ENCODE measurements at places on chromosomes 5 and 9.

- no peak for DNase-seq
These were observed 345.0 kb downstream of the DMAC1 start for GRCh38 chr9:7454624-7455023.

- DNase-seq = no peak
These were observed 102.4 kb downstream of the CDK5RAP2 start for GRCh38 chr9:120477534-120478001.

- DNase-seq = no peak
These were observed 105.5 kb upstream of the CHD1 start for GRCh38 chr5:99034336-99034735.

DNA sequence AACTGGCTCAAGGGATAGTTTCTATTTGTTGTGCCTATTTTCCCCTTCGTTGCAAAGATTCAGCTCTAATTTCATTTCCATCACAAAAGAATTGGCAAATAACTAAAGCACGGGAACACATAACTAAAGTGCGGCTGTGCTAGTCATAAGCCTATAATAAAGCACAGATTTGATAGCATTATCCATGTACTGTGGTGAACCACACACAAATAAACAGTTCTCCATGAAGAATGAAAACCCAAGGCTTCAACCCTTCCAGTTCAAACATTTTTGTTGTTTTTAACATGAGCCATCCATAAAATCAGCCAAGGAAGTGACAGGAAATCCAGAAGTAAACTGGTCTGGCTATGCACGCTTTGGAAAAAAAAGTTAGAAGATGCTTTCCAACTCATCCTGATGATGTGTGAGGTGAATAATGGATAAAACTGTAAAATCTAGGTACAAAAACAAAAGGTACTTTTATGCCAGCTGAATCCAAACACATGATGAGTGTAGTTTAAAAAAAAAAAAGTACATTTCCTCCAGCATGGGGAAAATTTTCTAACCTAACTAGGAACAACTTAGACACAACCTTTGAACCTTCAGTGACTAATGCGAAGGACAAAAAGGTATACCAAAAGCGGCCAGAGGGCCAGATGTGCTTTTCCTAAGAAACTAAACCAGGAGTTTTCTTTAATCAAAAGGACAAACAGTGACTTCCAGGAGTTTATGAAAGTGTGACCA, 10.2 kb downstream of the ZNF608 start:
- DNase-seq = no peak

DNA sequence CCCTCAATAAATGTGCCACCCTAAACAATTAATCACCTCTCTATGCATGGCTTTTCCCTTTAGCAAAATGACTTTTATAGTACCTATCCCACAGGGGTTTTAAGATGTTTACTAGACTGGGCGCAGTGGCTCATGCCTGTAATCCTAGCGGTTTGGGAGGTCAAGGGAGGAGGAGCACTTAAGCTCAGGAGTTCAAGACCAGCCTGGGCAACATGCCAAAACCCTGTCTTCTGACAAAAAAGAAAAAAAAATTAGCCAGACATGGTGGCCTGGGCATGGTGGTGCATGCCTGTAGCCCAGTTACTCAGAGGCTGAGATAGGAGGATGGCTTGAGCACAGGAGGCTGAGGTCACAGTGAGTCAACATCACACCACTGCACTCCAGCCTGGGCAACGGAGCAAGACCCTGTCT, 13.5 kb downstream of the SH3TC2 start:
- DNase-seq = no peak

DNA sequence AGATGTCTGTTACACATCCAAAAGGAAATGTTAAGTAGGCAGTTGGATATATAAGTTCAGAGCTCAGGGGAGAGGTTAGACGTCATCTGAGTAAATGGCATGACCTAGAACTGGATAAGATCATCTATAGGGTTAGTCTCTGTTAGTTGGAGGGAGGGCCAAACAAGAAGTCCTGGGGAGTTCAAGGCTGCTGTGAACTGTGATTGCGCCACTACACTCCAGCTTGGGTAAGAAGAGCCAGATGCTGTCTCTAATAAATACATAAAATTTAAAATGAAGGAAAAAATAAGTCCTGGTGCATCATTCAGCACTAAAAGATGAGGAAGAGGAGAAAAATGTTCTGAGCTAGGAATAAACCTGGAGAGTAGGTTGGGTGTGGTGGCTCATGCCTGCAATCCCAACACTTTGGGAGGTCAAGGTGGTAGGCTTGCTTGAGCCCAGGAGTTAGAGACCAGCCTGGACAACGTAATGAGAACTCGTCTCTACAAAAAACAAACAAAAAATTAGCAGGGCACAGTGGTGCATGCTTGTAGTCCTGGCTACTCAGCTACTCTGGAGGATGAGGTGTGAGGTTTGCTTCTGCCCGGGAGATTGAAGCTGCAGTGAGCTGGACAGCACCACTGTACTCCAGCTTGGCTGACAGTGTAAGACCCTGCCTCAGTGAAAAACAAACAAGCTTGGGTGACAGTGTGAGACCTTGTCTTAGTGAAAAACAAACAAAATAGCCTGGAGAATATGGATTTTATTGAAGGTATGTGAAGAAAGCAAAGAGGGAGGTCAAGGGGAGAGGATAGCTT, 123.6 kb downstream of the ACTBL2 start:
- no peak for DNase-seq

DNA sequence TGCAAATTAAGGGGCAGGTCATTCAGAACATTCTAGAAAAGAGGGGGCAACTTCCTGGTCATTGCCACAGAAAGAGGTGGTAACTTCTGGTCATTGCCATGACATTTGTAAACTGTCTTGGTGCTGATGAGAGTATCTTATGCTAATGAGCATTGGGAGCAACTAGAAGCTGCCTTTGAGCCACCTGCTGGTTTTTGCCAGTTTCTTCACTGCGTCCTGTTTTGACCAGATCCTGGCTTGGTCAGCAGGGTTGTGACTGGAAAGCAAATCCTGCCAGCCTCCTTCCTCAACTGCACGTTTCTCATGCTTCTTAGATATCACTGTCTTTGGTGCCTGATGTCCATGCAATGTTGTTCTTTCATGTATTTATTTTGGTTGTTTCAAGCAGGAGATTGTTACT, 53.2 kb upstream of the SPATA31C2 start:
- no peak for DNase-seq

DNA sequence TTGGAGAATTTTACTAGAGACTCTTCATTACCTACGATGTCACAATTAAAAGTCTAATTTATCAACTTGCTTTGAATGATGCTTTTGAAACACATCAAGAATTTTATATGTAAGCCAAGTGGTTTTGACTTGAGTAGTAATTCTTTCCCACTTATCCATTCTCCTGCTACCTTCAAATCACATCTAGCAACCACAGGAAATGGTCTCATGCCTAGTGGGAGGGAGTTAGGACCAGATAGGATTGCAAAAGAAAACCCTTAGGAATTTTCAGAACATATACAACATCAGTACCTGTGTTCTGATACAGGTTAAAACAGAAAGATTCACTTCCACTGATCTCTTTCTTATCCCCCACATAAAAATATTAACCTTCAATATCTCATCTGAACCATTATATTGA, 260.4 kb downstream of the CWC27 start:
- DNase-seq = no peak

- no peak for DNase-seq
These were observed 328.2 kb downstream of the BNC2 start for GRCh38 chr9:16542290-16542689.

- no peak for DNase-seq
These were observed 694.5 kb upstream of the ZNF608 start for GRCh38 chr5:125440905-125441304.

DNA sequence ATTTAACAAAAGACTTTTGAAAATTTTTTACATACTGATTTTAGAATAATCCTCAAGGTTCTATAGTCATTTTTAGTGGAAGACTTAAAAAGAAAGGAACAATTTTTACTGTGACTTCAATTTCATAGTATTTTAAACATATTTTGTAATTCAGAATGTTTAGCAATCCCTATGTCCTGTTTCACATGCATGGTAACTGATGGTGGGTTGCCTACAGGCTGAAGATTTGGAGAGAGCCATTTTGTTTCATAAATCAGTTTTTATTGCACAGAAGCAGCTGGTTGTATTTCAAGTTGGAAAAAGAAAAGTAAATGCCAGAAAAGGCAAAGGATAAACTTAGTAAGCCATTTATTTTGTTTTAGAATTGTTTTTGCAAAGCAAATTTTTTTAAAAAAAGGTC, 24.0 kb downstream of the STARD4 start:
- no peak for DNase-seq

DNA sequence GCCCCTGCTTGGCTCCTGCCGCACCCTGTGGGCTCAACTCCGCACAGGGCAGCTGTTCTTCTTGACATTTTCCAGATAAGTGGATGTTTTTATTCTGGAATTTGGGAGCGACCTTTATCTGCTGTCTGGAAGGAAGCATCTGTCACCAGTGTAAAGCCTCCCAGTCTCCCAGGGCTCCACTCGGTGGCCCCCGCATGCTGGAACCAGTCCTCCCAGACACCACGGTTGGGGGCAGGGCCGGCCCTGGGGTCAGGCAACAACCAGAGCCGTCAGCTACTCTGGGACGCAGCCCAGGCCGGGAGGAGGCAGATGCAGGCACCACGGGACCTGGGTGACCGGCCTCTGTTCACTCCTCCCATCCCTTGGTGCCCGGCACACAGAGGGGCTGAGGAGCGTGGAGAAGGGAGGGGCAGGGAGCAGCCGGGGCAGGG, 92.8 kb upstream of the ADAMTS2 start:
- no peak for DNase-seq

DNA sequence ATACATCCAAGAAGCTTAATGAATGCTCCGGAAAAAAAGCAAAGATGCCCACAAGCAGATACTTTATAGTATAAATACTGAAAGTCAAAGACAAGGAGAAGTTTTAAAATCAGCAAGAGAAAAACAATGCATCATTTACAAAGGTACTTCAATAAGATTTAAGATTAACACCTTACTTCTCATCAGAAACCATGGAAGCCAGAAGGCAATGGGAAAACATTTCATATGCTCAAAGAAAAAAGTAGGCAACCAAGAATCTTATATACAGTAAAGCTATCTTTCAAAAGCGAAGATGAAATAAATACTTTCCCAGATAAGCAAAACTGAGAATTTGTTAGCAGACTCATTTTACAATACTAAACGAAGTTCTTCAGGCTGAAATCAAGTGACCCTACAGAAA, 51.1 kb downstream of the ABHD17B start:
- DNase-seq = no peak

DNA sequence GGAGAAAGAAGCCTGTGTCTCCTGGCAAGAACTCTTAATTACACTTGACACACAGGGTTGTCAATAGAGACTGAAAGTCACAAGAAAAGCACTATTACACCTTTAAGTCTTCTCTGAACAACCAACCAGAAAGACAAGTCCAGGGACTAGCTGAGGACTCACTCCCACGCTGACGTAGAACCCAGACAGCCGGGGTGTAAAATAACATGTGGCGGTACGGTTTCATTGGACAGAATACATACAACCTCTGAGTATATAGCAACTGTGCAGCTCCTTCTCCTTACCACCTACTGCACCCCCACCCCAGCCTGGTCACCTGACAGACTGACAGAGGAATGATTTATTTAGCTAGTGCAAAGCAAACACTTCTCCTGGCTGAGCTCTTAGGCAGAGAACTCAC, 103.4 kb upstream of the RASEF start:
- no peak for DNase-seq

GRCh38 chr9:38251036-38251860, 141.3 kb upstream of the ALDH1B1 start:
- no peak for DNase-seq

GRCh38 chr5:1963941-1964451, 81.3 kb upstream of the IRX4 start:
- DNase-seq = no peak

DNA sequence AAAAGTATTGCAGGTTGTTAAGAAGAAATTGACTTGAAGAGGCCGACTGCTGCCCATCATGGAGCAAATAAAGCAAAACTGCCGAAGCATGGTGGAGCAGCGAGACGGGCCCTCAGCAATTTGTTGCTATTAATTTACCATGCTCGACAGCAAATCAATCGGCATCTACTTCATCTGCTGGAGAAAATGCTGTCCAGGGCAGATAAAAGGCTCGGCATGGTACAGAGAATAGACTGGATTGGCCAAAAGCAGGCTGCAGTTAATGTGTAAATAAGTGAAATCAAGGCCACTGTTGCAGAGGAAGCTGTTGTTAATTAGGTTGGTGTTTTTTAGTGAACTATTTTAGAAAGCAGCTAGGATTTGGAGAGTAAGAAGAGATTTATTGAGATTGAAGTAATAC, 8.3 kb downstream of the TLE4 start:
- no peak for DNase-seq

GRCh38 chr5:146068977-146069779, 36.2 kb downstream of the PLAC8L1 start:
- no peak for DNase-seq

DNA sequence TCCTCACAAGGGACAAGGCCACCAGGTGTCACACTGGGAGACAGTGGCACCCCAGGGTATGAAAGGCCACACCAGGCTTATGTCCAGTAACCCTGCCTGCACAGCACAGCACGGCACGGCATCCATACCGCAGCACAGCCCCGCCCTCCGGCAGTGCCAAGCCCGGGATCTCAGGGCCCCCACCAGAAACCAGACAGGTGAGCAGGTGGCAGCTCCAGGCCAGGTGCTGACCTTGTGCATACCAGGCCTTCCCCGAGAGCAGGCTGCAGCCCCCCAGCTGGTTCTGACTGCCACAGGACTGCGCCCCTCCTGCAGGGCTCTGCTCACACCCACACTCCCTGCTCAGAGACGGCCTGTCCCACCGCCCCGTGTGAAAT, 56.5 kb downstream of the ADAMTS2 start:
- DNase-seq = no peak

- DNase-seq = no peak
These were observed 605 bp upstream of the DNLZ start for GRCh38 chr9:136363949-136364748.

- no peak for DNase-seq
These were observed 41.1 kb upstream of the KLF4 start for GRCh38 chr9:107530679-107531078.

- DNase-seq = no peak
These were observed 7.9 kb downstream of the NRARP start for GRCh38 chr9:137294091-137294680.

GRCh38 chr9:110191615-110192014, 16.3 kb downstream of the C9orf152 start:
- DNase-seq = no peak

DNA sequence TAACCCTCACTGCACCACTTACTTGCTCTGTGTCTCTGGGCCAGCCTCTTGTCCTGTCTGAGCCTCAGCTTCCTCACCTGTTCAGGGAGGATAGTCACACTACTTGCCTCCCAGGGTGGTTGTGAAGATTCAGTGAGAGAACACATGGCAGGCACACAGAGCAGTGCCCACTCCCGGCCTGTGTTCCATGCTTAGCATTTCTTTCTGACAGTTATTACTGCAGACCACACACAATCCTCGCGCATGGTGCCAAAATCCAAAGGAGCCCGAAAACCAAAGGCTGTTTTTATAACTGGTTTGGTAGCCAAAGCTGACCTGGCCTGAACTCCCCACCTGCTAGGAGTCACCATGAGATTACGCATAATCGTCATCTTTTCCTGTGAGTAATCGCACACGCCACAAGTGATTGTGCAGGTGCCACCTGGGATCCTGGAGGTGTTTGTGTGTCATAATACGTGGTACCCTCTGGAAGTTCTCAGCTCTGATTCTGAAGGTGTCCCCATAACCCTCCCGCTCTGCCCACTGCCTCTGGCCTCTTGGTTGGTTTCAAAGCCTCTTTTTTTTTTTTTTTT, 84.6 kb upstream of the FBXW11 start:
- DNase-seq = peak; percentile 39
